ENCODE measurements at places on chromosomes 6 and 20.

DNA sequence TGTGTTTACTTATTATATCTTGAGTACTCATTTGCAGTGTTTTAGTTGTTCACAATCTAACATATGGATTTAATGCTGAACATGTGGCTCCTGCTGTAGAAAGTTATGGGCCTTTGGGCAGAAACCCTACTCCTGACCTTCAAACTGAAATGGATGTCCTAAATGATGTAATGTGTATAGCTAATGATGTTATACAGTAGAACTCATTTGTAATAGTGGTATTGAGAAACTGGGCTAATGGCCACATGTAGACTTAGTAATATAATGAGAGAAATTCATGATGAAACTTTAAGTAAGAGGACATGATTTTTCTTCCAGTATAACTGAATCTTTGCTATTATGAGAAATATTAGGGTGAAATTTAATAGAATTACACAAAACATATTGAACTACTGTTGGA is 121.3 kb upstream of the PTPRK start:
- DNase-seq = no peak

DNA sequence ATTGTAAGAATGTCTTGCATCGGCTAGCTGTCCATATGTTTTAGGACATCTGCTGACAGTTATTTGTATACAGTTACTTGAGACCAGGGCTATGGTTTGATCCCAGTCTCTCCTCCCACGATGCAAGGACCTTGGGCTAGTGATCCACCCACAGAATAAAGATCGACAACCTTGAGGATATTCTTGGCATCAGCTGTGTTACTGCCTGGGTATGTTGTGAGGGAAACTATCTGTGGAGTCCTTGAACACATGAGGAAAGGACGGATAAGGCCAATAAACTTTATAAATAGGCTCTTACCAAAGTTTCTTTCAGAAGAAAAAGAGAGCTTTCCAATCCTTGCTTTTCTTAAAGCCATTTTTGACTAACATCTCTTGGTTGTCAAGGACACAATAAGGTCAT is 70.8 kb upstream of the HEY2 start:
- no peak for DNase-seq

- no peak for DNase-seq
These were observed 106.5 kb upstream of the TRAF3IP2 start for GRCh38 chr6:111711984-111712752.

DNA sequence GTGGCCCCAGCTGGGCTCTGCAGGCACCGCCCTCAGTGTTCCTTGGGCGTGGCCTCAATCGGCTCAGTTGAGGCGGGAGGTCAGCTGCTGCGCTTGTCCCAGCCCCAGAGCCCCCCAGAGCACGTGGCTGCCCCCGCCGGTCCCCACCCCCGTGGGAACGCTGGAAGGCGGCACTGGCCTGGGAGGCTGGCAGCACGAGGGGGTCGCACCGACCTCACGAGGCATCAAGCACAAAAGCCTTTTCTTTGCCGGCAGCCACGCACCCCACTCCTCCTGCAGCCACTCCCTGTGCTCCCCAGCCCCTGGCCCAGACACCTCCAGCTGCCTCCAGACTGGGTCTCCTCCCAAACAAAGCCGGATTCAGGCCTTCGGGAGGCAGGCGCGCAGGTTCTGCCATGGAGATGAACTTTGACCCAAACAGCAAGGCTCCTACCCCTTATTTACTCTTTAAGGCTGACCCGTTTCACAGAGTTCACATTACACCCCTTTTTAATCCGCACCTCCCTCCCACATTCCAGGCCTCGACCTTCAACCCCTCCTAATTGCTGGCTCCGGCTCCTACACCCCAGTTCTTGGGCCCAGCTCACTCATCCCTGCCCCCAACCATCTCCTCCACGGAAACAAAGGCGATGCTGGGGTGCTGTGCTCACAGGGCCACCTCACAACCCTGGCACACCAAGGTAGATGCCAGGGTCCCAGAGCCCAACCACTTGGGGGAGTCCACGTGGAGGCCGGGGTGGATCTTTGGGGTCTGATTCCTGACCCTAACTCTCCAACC is 111.7 kb downstream of the NOL4L start:
- DNase-seq = no peak

DNA sequence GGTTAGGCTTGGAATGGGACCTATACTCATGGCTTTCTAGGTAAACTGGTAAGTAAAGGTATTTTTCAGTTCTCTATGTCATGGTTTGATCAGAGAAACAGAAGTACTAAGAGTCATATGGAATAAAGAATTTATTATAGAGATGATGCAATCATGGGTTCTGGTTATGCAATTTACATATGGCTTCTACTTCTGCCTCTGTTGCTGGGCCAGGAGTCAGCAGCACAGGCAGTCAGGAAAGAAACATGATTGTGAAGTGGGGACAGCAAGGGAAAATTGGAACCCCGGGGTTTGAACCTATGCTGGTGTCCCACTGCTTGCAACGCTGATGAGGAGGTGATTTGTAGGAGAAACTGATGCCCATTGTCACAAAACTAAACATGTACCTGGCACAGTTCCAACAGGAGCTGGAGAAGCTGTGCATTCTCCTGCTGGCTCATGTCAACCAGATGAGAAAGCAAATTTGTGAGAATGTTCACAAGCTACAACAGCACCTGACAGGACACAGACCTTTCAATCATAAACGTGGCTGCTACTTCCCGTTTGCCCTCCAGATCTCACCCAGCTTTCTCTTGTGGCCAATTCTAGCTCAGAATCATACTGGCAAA is 887.1 kb downstream of the TFAP2A start:
- DNase-seq = no peak

- no peak for DNase-seq
These were observed 41.3 kb downstream of the REV3L start for GRCh38 chr6:111441678-111442243.

- DNase-seq = no peak
These were observed 4.9 kb upstream of the TMEM242 start for GRCh38 chr6:157328108-157328692.

DNA sequence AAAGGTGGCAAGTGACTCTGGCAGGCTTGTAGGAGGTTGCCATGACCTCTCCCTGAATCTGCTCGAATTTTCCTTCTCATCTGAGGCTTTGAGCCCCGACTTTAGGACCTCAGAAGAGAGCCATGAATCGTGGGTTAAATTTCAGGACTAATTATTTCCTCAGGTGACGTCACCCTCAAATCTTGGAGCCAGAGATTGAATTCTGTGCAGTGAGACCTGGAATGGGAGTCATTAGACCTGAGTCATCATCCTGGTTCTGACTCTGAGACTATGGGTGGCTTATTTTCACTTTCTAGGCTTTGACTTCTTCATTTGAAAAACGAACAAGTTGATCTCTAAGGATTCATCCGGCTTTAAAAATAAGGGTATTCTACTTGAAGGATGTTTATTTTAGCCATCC is 48.5 kb upstream of the PDYN start:
- DNase-seq = no peak

DNA sequence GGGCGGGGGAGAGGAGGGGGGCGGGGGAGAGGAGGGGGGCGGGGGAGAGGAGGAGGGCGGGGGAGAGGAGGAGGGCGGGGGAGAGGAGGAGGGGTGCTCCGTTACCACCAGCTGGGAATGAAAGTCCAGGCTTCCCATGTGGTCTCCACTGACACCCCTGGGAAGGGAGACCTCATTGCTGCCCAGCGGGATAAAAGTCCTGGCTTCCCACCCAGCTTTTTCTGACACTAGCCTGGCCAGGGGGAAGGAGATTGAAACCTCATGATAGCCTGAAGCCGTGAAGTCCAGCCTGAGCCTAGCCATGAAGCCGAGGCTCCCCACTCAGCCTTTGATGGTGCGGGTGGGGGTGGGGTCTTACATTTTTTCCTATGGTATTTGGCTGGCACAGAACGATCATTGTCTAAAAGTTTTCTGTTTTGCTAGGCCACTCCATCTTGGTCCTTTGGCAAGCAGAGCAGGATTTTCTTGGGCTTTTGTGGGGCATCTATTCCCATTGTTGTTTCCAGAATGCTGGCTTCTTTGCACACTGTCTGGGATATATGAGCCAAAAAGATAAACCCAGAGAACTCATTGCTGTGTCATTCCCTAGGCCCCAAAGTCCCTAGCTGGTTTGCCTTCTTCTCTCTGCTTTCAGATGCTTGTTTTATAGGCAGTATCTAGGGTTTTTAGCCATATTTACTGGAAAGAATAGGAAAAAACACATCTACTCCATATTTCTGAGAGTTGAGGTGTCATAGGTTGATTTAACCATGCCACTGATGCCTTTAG is 67.9 kb upstream of the RNF24 start:
- no peak for DNase-seq

DNA sequence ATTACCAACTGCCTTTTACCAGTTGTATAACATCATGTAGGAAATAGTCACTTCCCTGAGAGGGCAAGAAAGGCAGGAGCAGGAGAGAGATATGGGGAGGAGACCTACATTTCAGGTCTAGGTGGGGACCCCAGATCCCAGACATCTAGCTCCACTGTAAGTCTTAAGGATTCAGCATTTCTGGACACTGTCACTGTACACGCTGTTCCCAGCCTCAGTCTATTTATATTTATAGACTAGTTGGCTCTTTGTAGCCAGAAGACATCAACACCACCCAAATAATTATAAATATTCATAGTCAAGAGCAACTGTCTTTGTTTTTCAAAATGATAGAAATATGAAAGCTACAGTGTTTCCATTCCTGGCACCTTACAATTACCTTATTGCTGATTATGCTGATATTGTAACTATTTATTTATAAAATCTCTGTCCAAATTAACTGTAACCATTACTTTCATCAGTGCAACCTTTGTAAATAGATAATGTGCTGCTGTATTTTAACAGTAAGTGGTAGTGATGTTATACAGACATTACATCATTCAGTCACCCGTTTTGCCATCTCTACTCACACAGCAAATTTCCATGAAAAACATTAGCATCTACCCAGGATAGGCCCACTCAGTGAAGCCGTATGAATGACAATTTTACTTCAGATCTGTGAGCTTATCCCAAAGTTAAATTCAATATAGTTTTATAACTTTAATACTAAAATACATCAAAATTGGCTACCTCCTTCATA is 162.8 kb downstream of the PTPRK start:
- DNase-seq = no peak

GRCh38 chr20:24448170-24448569 is 21.3 kb upstream of the SYNDIG1 start:
- no peak for DNase-seq

DNA sequence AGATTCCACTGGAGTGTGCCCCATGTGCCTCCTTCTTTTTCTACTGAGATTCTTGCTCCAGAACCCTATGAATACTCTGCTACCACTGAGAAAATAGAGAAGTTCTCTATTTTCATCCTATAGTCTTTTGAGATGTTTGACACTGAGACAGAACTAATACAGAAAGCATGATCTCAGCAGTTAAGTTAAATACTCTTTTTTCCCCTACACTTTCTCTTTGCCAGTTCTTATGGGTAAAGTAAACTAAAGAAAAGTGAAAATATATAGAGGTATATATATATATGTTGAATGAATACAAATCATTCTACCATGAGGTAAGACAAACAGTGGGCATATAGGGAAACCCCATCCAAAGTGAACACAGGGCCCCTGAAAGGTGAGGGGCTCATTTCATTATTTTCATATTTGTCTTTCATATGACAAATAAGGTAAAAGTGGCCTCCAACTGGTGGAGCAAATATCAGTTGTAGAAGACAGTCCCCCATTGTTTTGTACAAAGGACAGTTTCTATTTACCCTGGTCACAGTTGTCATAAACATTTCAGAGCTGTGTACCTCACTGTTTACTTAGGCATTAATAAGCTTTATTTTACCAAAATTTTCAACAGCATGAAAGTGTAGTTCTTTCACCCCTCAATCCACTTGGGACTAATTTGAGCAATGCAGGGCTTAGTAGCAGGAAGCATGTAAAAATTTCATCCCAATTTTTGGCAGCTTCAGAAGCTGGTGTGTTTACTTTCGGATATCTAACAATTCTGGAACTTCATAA is 188.3 kb upstream of the MARCKS start:
- no peak for DNase-seq

GRCh38 chr20:1383623-1384404 is 9.0 kb downstream of the FKBP1A start:
- DNase-seq = no peak

- DNase-seq = no peak
These were observed 23.9 kb downstream of the ZNF217 start for GRCh38 chr20:53569606-53570307.

- DNase-seq = peak; percentile 81
These were observed 3.1 kb downstream of the GABRR2 start for GRCh38 chr6:89311853-89312531.

- no peak for DNase-seq
These were observed 236.7 kb downstream of the FARS2 start for GRCh38 chr6:5497896-5498578.

GRCh38 chr6:100472674-100473073 is 8.0 kb upstream of the SIM1 start:
- no peak for DNase-seq

- DNase-seq = peak; percentile 96
These were observed at the start of the genes C6orf52 and PAK1IP1 for GRCh38 chr6:10694302-10695085. Gene C6orf52 (minus strand): TSS chr6:10694616. CDS start chr6:10687550, 7,066 bp downstream. Gene PAK1IP1 (plus strand): TSS chr6:10694972. CDS start chr6:10694986, 14 bp downstream.

DNA sequence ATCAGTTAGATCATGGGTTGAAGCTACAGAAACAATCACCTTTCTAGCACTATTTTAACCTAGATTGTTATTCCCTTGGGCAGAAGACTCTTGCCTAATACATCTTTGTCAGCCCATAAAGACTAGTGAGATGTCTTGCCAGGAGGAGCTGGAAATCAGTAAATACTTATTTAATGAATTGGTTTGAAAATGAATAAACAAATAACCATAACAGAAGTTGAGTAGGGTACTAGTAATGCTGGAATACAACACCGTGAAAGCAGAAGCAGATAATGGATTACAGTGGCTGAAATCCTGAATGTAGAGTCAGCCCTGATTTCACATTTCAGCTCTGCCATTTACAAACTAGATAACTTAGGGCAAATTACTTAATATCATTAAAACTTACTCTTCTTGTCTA is 236.1 kb downstream of the PACRG start:
- no peak for DNase-seq

- peak; percentile 13 for DNase-seq
These were observed 2.1 kb upstream of the TNFAIP3 start for GRCh38 chr6:137864812-137865508.

- DNase-seq = no peak
These were observed 158.1 kb downstream of the WDR27 start for GRCh38 chr6:169543704-169544103.

DNA sequence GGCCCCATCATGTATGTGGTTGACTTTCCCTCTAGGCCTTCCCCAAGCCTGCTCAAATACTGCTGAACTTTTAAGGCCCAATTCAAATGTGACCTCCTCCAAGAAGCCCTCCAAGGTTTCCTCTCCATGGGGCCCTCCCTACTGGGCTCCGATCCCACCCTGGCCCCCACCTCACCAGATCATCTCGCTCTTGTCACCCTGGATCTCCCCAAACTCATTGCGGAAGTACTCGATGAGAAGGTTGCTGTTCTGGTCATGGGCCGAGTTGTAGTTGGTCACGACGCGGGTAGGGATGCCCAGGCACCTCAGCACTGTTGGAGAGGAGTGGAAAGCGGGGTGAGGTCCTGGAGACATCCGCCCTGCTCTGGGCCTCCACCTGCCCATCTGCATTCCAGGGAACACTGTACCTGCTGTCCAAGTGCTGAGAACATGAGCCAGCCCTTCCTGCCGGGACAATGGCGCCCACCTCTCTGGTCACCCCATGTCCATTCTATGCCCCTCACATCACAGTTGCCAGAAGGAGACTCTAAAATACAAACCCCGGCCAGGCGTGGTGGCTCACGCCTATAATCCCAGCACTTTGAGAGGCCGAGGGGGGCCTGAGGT is 23.1 kb downstream of the TGM2 start:
- DNase-seq = no peak

Data from right forelimb (tissue), 1 donor.